Esophagus (tissue), 2 donors: ENCODE measurements at places on chromosomes 3 and 15. TPM values are rescaled to one million over a fixed set of nuclear protein-coding genes. Genes with fewer than 3 reads are reported as not detected.

The CADM2 gene
- polyA plus RNA-seq, result 0.12 TPM

The KCNH8 gene
- polyA plus RNA-seq, result 0.06 TPM

The ARPIN gene
- 10.9 TPM for polyA plus RNA-seq

The OCA2 gene
- polyA plus RNA-seq, result 1.2 TPM

The ZCWPW2 gene
- polyA plus RNA-seq, result 0.29 TPM

The TRPM1 gene
- 0.13 TPM for polyA plus RNA-seq

The ATP2B2 gene
- polyA plus RNA-seq, result 0.06 TPM

The SEC11A gene
- polyA plus RNA-seq, result 67.3 TPM

The SMAD6 gene
- 1.6 TPM for polyA plus RNA-seq

The SLC28A1 gene
- polyA plus RNA-seq, result 0.02 TPM

The SLC12A8 gene
- 2.7 TPM for polyA plus RNA-seq

The GOLGA6L10 gene
- 2.9 TPM for polyA plus RNA-seq

The NPAP1 gene
- under 0.01 TPM for polyA plus RNA-seq

The ADAMTS17 gene
- 6.9 TPM for polyA plus RNA-seq

The CORO2B gene
- 0.35 TPM for polyA plus RNA-seq

The ZXDC gene
- 9.2 TPM for polyA plus RNA-seq

The MEIS2 gene
- polyA plus RNA-seq, result 6.0 TPM

The KBTBD13 gene
- not detected for polyA plus RNA-seq

The SOX14 gene
- not detected for polyA plus RNA-seq

The MCTP2 gene
- polyA plus RNA-seq, result 2.4 TPM

The CCR2 gene
- 0.39 TPM for polyA plus RNA-seq

The CLSTN2 gene
- polyA plus RNA-seq, result 0.20 TPM

The SPTBN5 gene
- polyA plus RNA-seq, result 9.3 TPM

The PLAAT1 gene
- polyA plus RNA-seq, result 6.3 TPM

The ARHGAP11A gene
- 4.5 TPM for polyA plus RNA-seq

The AGTR1 gene
- 0.85 TPM for polyA plus RNA-seq

The CCDC54 gene
- polyA plus RNA-seq, result not detected

The MFAP1 gene
- polyA plus RNA-seq, result 16.8 TPM

The CYP1A1 gene
- 0.08 TPM for polyA plus RNA-seq

The THBS1 gene
- polyA plus RNA-seq, result 20.4 TPM

The GNAT1 gene
- 0.07 TPM for polyA plus RNA-seq

The GPR62 gene
- polyA plus RNA-seq, result 0.05 TPM

The COL6A5 gene
- 0.04 TPM for polyA plus RNA-seq
